ENCODE measurements at places on chromosomes 5 and 9.

DNA sequence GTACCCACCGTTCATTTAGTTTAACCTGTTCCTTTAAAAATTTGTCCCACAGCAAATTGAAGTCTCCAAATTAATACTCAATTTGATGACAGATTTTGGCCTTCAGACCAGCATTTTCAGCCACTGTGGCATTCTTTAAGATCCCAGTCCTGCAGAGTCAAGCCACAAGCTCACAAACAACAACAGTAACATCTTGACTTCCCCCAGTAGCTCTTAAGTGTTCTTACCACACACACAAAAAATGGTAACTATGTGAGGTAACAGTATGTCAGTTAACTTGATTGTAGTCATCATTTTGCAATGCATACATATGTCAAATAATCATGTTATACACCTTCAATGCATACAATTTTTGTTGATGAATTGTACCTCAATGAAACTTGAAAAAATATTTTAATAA lies 247.9 kb downstream of the LURAP1L start:
- no peak for DNase-seq

GRCh38 chr5:143350751-143351602 lies 52.5 kb downstream of the NR3C1 start:
- no peak for DNase-seq

- DNase-seq: no peak
Observed at GRCh38 chr9:133792721-133793470, 54.7 kb upstream of the SARDH start.

- DNase-seq: no peak
Observed at GRCh38 chr5:93019896-93020295, 561.1 kb downstream of the NR2F1-AS1 start.

GRCh38 chr9:35051069-35051967 lies 21.1 kb downstream of the VCP start:
- DNase-seq: peak; percentile 17

- peak; percentile 48 for DNase-seq
Observed at GRCh38 chr5:74567411-74567995, 73.0 kb downstream of the ENC1 start.

GRCh38 chr5:141476132-141476911 lies 556 bp downstream of the PCDHGC3 start:
- no peak for DNase-seq

DNA sequence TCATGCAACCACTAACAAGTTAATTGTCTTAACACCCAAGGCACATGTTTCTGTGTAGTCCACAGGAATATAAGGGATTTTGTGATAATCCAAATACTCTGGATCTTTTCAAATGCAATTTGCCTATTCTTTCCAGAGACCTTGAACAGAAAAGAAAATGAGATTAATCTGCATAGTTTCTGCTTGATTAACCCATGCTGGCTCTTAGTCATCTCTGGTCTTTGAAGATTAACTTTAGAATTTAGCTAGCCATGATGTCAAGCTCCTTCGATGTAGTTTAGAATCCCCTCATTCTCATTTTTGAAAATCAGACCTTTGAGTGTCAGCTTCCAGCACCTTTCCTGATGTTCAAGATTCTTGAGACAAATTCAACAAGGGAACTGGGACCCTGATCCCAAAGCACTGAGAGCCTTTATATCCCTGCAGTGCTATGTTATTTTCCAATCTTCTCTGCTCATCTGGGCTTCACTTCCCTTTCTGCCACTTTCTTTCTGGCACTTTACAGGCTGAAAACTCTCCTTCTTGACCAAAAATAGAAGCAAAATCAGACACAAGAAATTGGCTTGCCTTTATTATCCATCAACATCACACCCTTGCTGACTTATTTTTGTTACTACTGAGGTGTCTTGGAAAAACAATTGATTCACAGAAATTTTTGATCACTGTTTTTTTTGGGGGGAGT lies 155.5 kb downstream of the PALM2AKAP2 start:
- no peak for DNase-seq

Measured in LNCaP clone FGC (cell line).